Stomach (tissue), 19 donors: ENCODE measurements at places on chromosomes 16 and 17. TPM values are rescaled to one million over a fixed set of nuclear protein-coding genes. Genes with fewer than 3 reads are reported as not detected.
A peak's percentile ranks its signal among the peaks of the same experiment; 100 is the strongest.

DNA sequence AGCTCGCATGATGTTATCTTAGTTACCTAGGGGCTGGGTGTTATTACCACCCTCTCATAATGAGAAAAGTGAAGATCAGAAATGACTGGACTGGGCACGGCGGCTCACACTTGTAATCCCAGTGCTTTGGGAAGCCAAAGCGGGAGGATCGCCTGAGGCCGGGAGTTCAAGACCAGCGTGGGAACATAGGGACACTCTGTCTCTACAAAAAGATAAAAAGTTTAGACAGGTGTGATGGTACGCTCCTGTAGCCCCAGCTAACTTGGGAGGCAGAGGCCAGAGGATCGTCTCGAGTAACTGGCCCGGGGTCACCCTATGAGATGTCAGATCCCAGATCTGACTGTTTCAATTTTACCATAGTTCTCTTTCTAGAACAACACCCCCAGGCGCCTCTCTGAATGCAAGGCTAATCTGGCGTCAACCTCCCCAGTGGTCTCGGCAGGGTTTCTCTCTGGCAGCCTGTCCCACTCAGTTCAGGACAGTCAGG lies 1.9 kb upstream of the CCDC102A start:
- no peak overlapping the region for H3K4me3 ChIP-seq
- peaks cover 23% of the 10 kb centered on the region for H3K27me3 ChIP-seq
- H3K27ac ChIP-seq = no peak overlapping the region
- no peaks in the 10 kb centered on the region for H3K36me3 ChIP-seq
- H3K4me1 ChIP-seq = peaks cover 46% of the 10 kb centered on the region
- no peak for DNase-seq

GRCh38 chr16:23509782-23510163 lies 521 bp downstream of the GGA2 start:
- H3K27me3 ChIP-seq = no peaks in the 10 kb centered on the region
- peaks cover 8% of the 10 kb centered on the region for H3K36me3 ChIP-seq
- peak overlapping the region; percentile 93 for H3K4me3 ChIP-seq
- peaks cover 27% of the 10 kb centered on the region for H3K4me1 ChIP-seq
- DNase-seq = peak; percentile 73
- H3K27ac ChIP-seq = peak overlapping the region; percentile 88

DNA sequence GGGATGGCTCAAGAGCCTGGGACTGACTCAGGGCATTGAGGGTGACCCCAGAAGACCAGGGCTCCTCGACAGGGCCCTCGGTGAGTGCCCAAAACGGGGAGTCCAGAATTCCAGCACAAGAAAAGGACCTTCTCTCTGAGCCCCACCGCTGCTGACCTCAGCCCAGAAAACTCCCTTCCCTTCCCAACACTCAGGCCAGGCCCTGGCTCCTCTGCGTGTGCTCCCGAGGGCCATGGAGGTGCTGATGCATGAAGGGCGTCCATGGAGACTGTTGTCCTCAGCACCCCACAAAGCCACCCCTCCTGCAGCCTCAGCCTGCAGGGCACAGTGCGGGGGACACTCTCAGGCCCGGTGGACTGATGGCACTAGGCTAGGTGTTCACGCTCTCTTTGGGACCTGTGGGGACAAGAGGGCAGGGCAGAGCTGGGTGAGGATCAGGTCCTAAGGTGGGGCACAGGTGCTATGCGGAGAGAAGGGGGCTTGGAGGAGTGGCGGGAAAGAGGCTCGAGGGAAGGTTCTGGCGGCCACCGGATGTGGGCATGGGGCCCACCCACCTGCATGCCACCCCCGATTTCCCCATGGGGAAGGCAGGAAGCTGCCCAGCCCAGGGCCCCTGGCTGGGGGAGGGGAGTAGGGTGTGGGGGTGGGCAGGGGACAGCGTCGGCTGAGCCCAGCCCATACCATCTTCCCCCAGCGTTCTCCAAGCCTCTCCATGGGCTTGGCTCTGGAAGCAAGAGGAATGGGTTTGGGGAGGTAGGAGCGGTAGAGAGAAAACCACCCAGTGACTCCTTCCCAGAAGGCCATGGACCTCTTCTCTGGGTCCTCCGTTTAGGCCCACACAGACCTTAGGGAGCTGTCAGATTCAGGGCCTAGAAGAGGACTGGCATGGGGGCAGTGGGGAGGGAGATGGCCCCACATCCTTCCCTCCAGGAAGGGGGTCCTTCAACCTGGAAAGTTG lies 4.5 kb upstream of the TSPOAP1 start:
- H3K4me1 ChIP-seq = peaks cover 10% of the 10 kb centered on the region
- H3K27me3 ChIP-seq = peaks cover 20% of the 10 kb centered on the region
- no peak for DNase-seq
- H3K27ac ChIP-seq = peak overlapping the region; percentile 87
- no peaks in the 10 kb centered on the region for H3K36me3 ChIP-seq
- peak overlapping the region; percentile 57 for H3K4me3 ChIP-seq

DNA sequence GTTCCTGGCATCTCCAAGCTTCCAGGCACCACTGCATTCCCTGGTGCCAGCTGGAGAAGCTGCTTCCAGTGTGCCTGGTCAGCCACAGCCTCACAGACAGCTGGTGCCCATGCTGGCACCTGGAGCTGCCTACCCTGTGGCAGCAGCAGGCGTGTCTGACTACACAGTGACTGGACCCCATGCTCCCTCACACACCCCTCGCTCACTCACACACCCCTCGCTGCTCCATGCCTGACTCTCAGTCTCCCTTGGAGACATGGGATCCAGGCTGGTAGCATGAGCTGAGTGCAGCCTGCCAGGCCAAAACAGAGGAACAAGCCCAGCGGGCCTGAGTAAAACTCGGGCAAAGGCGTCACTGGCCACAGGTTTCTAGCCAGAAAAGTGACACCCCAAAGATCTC lies 59.1 kb upstream of the SMIM36 start:
- no peak overlapping the region for H3K4me3 ChIP-seq
- H3K36me3 ChIP-seq = no peaks in the 10 kb centered on the region
- no peaks in the 10 kb centered on the region for H3K27me3 ChIP-seq
- H3K27ac ChIP-seq = no peak overlapping the region

SSTR5 gene
- not detected for total RNA-seq
